ENCODE measurements at places on chromosomes 6 and 20. TPM values are rescaled to one million over a fixed set of nuclear protein-coding genes. Genes with fewer than 3 reads are reported as not detected.

SIRPG gene
- total RNA-seq: not detected

DNA sequence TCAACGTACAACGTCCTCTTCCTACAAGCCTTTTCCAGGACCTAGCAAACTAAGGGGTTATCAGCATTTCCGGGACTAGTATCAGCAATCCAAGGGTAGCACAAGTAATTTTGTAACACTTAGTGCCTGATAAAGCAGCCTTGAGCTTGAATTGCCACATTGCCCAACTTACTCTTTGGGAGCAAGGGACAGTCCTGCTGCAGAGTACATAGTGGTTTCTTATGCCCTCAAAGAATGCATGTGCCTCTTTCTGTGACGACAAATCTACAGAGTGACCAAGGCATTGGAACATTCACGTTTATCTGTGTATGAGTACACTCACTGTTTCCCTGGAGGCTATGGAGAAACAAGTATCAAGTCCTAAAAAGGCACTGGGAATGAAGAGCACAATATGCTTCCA, 3.2 kb upstream of the ID4 start:
- DNase-seq: no peak

CD93 gene
- total RNA-seq: not detected

SPINT4 gene
- total RNA-seq: not detected

DNA sequence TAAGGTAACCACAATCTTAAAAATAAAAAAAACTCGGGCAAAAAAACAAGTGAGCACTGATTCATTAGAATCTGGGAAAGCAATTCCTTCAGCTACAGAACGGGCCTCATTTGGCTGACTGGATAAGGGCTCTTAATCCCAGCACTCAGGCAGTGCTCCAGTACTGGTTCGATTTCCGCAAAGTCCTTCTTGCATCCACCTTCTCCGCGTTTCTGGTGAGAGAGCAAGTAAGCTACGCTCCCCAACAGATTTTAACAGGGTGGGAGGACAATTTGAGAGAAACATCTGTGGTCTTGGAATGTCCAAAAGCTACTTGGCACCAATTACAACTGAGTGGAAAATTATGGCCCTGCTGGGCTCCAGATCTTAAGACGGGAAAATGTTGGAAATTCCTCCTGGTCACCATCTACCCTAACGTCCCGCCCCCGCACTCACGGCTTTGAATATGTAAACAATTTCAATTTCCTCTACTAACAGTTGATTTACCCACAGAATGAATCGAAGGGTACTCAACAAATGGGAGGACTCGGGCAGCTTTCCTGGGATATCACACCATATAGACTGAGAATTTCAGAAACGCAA, 18.1 kb upstream of the ZSCAN9 start:
- peak; percentile 46 for DNase-seq

GPR31 gene
- not detected for total RNA-seq
